SHP77 (cell line): ENCODE measurements at places on chromosomes 6 and 20.

GRCh38 chr6:11486486-11486885, 51.1 kb upstream of the TMEM170B start:
- DNase-seq, result no peak

DNA sequence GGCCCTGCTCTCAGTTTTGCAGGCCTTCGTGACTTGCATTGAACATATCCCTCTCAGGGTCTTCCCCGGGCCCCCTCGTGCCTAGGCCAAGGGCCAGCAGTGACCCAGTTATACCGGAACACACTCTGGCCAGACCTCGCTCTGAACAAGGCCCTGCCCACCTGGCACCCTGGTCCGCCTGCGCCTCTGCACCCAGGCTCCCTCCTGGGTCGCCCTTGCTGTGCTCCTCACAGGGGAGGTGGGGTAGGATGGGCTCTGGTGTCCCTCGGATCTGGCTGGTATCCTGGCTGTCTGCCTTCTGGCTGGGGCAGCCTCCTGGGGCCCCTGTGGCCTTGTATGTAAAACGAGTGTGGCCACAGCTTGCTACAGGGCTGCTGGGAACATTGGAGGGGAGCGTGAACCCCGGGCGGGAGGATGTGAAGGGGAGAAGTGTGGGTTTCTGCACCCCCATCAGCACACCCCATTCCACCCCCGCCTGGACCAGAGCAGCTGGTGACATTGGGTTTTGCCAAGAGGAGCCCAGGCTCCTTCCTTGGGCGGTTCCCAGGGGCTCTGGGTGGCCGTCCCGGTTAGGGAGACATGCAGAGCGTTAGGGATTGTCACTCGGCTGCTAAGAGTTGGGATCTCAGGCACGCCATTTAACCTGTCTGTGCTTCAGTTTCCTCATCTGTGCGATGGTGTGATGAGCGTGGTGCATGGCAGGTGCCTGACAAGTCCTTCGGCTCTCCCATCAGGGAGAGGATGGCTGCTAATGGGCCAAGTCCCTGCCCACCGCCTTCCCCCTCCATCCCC, 17.5 kb downstream of the SRC start:
- no peak for DNase-seq

- DNase-seq, result no peak
These were observed 40.6 kb downstream of the MAFB start for GRCh38 chr20:40648210-40649072.

DNA sequence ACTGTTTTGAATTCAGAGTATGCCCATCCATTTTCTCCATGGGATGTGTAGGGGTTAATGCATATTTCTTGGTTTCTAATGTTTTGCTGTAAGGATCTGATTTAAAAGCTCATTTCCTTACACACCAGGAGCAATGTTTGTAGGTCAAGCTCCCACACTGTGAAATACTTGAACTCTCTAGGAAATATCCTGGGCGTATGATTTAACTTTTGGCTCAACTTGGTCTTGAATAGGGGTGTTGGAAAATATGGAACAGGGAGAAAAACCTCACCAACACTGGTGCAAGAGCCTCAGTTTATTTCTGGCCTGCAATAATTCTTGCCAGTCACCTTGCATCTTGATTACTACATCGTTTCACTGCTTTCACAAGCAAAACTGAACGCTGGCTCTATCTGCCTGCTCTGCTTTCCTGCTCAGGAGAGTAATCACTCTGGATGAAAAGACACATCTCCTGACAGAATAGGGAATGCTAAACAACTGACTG, 25.1 kb upstream of the RFPL4B start:
- no peak for DNase-seq

- DNase-seq, result no peak
These were observed 33.7 kb upstream of the SNX9 start for GRCh38 chr6:157789297-157789696.

DNA sequence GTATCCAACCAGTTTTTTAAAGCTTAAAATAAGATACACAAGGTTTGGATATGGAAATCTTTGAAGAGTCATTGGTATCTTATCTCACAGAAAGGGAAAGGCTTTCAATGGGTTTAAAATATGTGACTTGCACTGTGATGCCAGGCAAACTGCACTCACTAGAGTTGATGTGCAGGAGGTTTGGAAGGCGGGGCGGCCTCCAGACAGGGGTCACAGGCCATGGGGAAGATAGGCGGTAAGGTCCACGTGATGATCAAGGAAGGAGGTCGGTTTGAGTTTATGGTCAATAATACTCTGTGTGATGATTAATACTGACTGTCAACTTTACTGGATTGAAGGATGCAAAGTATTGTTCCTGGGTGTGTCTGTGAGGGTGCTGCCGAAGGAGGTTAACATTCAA, 9.5 kb upstream of the RAMACL start:
- no peak for DNase-seq

DNA sequence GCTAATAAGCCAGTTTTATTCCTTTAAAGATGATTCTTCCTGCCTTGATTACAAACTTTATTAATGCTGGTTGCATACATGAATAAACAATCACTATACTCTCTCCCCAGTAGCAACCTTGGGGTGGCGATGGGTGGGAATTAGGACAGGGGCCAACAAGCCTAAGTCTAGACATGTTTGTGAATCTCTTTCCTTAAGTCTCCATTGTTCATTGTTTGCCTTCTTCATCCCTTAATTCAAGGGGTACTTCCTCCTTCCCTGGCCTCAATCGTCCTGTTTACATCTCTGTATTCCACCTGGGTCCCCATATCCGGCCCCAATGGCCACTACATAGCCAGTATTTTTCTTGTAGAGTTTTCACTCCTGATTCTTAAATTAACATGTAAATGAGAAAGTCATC, 66.0 kb downstream of the ARHGAP18 start:
- DNase-seq, result no peak

- DNase-seq, result no peak
These were observed 286.8 kb downstream of the DHX35 start for GRCh38 chr20:39248862-39249485.

- no peak for DNase-seq
These were observed 166.6 kb downstream of the PLCB4 start for GRCh38 chr20:9235518-9235917.

DNA sequence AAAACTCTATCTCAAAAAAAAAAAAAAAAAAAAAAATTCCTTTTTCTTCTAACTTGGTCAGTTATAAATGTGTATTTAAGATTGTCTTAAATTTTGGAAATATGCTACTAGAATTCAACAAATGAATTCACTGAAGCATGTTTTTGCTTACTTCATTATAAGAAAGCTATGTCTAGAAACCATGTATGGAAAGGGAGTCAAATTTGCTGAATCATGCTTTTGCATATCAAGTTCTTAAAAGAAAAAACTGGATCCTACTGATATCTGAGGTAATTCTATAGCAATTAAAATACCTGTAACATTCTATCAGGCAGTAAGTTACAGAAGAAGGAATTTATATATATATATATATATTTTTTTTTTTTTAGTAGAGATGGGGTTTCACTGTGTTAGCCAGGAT, 27.7 kb downstream of the AKIRIN2 start:
- DNase-seq, result no peak

DNA sequence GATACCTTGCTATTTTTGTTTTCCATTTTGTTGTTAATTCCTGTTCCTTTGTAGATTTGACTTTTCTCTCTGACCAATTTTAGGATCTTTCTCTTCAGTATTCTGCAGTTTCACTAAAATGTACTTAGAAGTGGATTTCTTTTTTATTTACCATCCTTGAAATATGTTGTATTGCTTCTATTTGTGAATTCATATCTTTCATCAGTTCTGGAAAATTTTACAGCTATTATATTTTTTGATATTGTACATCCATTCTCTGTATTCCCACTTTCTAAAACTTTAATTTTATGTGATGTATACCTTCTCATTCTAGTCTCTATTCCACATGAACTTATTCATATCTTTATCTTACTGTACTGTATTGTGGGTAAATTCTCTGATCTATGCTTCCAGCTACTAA, 9.7 kb upstream of the ALDH8A1 start:
- DNase-seq, result no peak

DNA sequence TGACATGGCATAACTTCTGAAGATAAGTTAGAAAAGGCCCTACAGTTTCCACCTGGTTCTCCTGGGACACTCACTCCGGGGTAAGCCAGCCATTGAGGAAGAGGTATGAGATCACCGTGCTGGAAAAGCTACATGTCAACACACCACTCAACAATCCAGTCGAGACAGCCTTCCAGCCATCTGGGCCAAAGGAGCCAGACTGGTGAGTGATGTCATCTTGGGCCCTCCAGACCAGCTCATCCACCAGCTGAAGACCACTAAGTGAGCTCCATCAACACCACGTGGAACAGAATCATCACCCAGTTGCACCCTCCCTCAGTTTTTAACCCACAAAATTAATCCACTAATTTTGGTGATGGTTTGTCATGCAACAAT, 32.3 kb upstream of the RSPO4 start:
- DNase-seq, result no peak

GRCh38 chr20:7933346-7933745, 6.9 kb downstream of the HAO1 start:
- DNase-seq, result no peak

GRCh38 chr20:60035-60918, 27.2 kb upstream of the DEFB125 start:
- no peak for DNase-seq

DNA sequence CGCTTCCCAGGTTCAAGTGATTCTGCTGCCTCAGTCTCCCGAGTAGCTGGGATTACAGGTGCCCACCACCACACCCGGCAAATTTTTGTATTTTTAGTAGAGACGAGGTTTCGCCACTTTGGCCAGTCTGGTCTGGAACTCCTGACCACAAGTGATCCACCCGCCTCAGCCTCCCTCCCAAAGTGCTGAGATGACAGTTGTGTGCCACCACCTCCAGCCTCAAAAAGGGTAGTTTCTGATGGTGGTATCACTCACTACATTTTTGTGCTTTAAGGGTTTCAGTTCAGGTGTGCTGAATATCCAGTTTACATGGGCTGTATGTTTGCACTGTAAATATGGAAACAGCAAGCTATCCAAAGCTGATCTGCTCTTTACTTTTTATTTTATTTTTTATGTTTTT, 12.1 kb upstream of the ADGRG6 start:
- DNase-seq, result no peak
